ENCODE measurements at places on chromosomes 5 and 9.

- DNase-seq = no peak
Observed at GRCh38 chr9:94127806-94128205, 43.5 kb downstream of the PTPDC1 start.

- no peak for DNase-seq
Observed at GRCh38 chr9:91817493-91818224, 132.4 kb downstream of the ROR2 start.

DNA sequence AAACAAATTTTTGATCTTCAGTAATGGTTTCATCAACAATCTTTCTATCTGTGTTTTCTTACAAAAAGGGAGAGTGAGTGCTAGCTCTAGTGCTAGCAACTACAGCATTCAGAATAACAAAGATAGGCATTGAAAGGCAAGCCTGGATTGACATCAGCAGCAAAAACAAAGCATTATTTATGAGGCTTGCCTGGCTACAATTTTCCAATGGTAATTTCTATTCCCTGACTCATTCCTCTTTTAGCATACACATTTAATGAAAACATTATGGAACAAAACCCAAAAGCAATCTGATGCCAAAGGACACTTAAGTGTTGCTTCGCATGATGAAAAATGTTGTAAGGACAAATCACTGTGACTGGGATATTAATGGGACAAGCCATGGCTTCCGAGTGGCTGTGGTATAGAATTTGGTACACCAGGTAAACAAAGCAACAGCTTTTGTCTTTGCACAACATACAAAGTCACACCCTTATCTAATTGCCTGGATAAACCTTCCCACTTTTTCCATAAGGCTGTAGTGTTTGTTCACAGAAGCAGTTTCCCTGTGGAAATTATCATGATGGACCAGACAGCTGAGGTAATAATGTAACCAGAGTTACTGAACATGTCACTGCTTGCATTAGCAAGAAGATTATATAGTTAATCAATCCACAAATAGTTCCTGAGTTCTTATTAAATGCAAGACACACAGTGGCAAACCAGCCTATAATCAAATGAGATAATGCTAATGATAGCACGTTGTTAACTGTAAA lies 179.8 kb upstream of the EDIL3 start:
- peak; percentile 35 for DNase-seq

GRCh38 chr9:92589923-92590322 lies 54.1 kb upstream of the ECM2 start:
- DNase-seq = no peak

GRCh38 chr5:64158827-64159226 lies 6.8 kb upstream of the RNF180 start:
- DNase-seq = no peak

- DNase-seq = no peak
Observed at GRCh38 chr5:35246900-35247647, 16.8 kb upstream of the PRLR start.
